ENCODE measurements at places on chromosomes 11 and 22. TPM values are rescaled to one million over a fixed set of nuclear protein-coding genes. Genes with fewer than 3 reads are reported as not detected.

OR51B4 gene
- polyA plus RNA-seq = 0.27 TPM

THY1 gene
- 70.0 TPM for polyA plus RNA-seq

TTC28 gene
- 33.1 TPM for polyA plus RNA-seq

PKP3 gene
- 4.6 TPM for polyA plus RNA-seq

SORL1 gene
- polyA plus RNA-seq = 40.0 TPM

ADAMTS8 gene
- 2.8 TPM for polyA plus RNA-seq

BAIAP2L2 gene
- polyA plus RNA-seq = 11.3 TPM

RGL4 gene
- polyA plus RNA-seq = 2.3 TPM

POU2F3 gene
- 0.23 TPM for polyA plus RNA-seq

- no peak for DNase-seq
Measured at GRCh38 chr22:25437414-25438160, 126.9 kb upstream of the GRK3 start.

DNA sequence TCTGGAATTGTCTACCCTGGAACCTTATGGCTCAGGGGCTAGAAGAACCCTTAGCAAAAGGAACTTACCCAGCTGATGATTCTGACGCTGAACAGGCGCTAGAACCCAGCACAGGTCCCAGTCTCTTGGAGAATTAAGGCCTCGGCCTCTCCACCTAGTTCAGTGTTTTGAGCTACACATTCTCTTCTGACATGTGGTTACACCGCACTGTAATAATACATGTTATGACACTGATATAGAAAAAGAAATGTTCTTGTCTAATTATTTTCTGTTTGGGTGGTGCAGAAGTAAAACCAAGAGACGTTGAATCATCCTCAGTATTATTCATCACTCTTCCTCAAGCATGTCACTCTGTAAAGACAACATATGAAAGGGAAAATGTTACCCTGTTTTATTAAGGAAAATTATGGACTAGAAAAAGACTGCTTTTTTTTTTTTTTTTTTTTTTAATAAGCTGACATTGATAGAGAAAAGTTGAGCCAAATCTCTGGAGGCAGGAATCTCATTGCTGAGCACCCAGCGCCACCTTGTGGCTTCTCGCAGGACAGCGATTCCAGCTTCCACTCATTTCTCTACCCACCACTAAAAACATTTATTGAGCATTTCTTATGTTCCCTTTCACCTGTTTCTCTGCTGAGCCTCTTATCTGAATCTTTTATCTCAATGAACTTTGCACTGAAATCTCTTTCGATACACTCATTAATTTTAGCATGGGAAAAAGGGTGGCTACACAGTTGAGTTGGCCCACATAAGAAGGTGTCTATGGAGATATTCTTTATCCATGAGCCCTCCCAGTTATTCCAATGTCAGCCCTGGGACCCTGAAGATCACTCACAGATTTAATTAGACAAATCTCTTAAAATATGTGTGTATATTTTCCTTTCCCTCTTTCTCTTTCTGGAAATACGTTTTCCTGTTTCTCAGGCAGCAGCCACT is 12.6 kb upstream of the APLNR start:
- DNase-seq = no peak

DNA sequence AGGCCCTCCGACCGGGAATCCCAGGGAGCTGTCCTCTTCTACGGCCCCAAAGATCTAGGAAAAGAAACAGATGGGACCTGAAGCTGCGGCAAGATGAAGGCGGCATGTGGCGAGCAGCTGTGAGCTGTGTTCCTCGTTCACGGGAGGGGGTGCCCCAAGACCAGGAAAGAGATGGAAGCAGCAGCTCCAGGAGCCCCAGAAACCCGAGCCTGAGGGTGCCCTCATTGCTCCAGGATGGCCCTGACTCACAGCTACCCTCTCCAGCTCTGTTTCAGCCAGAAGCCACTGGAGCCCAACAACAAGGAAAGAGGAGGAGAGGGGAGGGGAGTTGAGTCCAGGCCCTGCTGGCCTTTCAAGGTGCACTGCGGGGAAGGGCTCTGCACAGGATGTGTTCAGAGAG is 23.7 kb upstream of the NAP1L4 start:
- no peak for DNase-seq

DNA sequence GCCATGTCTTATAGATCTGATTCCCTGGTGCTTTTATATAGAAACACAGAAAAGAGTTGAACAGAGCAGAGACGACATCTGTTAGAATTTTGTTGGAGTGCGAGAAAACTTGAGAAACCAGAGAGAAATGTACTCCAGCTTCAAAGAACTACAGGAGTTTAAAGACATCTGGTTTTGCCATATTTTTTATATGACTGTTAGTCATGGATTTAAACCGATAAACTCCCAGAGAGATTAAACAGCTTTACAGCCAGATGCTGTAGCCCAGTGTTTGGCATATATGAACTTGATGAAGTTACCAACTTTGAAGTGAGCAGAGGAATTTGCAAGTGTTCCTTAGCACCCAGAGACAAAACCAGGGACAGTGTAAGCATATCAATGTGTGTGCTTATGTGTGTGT is 1083.1 kb downstream of the LRRC4C start:
- no peak for DNase-seq

GRCh38 chr11:44507896-44508445 is 57.5 kb upstream of the CD82 start:
- DNase-seq = no peak

DNA sequence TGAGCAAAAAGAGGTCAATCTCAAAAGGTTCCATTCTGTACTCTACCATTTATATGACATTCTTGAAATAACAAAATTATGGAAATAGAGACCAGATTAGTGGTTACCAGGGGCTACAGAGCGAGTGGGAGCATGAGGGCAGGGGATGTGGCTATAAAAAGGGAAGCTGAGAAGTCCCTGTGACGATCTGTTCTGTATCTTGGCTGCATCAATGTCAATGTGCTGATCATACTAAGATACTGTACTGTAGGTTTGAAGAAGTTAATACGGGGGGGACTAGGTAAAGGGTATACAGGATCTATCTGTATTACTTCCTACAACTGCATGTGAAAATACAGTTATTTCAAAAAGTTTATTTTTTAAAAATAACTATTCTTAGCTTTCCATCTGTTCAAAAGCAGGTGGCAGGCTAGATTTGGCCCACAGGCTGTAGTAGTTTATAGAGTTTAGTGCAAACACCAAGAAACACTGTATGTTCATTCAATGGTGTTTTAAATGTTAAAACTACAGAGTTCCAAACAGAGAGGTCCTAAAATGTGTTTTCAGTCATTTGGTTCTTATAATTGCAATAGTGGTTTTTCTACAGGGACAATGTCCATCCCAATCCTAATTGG is 78.2 kb downstream of the SMCO4 start:
- no peak for DNase-seq

- DNase-seq = no peak
Measured at GRCh38 chr11:127103586-127104388, 103.2 kb upstream of the KIRREL3 start.

DNA sequence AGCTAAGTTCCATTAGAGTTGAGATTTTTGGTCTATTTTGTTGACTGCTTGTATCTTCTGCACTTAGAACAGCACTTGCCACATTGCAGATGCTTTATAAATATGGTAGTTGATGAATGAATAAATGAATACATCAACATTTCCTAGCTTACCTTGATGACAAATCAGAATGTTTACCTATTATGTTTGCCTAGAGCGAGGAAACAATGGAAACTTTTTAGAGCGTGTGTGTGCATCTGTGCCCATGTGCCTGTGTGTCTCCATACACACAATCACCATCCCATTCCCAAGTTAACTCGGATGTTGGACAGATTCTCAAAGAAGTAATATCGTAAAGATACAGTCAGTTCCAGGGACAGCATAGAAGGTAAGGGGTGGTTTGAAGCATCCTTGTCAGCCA is 139.1 kb downstream of the DBX1 start:
- no peak for DNase-seq
